ENCODE measurements at places on chromosomes 7 and 10.

- peak; percentile 57 for DNase-seq
These were observed 35.5 kb downstream of the TMEM270 start for GRCh38 chr7:73896454-73896853.

DNA sequence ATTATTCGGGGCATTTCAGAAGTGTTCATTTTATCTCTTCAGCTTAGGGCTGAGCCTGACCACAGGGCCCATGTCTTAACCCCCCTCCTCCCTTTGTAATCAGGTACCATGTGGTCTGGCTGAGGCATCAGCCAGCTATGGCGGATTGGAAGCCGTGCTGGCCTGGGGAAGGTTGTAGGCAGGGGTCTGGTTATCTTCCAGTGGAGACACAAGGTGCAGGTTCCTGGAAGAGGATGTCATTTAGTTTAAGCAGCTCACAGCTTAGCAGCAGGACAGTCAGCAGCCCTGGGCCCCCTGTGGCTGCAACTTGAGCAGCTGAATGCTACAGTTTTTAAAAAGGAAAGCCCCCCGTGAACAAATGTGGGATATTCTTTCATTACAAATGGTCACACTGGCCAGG lies 22.1 kb downstream of the BAG3 start:
- DNase-seq = no peak

- no peak for DNase-seq
These were observed 28.5 kb upstream of the CFAP46 start for GRCh38 chr10:132970641-132971438.

- peak; percentile 64 for DNase-seq
These were observed 2.2 kb downstream of the FASTK start for GRCh38 chr7:151078233-151079040.

DNA sequence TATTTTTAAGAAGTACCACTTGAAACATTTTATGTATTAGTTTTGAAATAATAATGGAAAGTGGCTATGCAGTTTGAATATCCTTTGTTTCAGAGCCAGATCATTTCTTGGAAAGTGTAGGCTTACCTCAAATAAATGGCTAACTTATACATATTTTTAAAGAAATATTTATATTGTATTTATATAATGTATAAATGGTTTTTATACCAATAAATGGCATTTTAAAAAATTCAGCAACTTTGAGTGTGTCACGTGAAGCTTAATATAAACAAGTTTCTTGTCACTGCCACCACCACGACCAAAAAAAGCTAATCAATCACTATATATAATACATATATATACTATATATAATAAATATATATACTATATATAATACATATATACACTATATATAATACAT lies 4.8 kb downstream of the IL6 start:
- DNase-seq = no peak

DNA sequence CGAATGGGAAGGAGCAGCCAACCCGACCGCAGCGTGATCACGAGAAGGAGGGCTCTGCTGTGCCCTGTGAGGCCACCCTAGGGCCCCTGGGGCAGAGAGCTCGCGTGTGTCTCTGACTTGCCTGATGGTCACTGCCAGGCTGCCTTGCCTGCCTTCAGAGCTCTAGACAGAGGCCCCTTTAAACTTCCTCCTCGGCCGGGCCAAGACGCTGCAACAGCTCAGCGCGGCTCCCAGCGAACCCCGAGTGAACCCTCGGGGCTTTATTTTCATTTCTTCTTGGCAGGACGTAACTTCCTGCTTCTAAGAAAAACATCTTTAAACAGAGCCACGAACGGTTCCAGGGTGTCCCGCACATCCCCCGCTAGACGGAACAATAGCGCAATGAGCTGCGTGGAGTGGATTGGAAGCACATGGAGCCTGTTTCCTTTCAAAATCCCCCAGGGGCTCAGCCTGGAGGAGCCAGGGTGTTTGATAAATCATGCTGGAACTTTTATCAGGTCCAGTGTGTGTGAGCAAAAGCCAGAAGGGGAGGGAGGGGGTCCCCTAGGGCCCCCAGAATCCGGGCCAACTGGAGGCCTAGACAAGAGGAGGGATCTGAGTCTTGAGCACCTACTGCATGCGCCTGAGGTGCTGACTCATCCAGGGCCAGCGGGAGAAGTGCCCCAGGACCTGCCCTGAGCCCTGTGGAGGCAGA lies 134.1 kb upstream of the GDF10 start:
- DNase-seq = peak; percentile 87

- DNase-seq = peak; percentile 61
These were observed 144.5 kb downstream of the PPP1R3A start for GRCh38 chr7:113774182-113774807.

DNA sequence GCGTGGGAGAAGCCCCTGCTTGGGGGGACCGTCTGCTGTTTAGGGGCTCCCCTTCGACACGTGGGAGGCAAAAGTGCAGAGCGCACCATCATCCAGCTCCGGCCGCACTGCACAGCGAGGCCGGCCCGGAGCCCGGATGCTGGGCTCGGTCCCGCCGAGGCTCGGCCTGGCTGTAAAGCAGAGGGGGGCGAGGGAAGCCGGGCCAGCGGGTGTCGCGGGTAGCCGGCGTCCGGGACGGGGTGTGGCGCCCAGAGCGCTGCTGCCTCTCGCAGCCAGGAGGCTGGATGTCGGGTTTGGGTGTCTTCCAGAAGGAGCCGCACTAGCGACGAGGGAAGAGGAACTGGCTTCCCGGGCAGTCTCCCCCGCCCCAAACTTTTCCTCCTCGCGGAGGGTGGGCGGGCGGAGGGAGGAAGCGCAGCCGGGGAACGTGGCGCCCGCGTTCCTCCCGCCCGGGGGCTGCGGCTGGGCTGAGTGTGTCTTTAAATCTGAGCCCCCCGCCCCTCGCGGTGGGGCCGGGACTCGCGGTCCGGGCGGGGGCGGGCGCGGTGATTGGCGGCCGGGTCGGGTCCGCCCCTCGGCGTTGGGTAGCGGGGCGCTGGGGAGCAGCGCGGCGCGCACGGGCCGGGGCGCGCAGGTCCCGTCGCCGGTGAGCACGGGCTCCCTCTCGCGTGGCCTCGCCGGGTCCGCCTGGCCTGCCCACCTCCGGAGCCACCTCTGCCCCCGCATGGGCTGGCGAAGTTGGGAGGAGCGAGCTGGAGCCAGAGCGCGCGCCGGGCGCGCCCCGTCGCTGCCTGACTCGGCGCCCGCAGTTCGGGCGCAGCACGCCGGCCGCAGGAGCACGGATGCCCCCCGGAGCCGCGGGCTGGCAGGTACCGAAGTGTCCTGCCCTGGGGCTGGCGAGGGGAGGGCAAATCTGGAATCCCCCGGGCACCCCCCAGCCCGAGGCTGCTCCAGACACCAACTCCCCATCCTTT lies at the start of gene PALD1:
TSS of gene PALD1 (plus strand) at position 577 of the 974 bp plus-strand sequence. CDS start 47,185 bp downstream, outside the sequence.
- DNase-seq = peak; percentile 62

DNA sequence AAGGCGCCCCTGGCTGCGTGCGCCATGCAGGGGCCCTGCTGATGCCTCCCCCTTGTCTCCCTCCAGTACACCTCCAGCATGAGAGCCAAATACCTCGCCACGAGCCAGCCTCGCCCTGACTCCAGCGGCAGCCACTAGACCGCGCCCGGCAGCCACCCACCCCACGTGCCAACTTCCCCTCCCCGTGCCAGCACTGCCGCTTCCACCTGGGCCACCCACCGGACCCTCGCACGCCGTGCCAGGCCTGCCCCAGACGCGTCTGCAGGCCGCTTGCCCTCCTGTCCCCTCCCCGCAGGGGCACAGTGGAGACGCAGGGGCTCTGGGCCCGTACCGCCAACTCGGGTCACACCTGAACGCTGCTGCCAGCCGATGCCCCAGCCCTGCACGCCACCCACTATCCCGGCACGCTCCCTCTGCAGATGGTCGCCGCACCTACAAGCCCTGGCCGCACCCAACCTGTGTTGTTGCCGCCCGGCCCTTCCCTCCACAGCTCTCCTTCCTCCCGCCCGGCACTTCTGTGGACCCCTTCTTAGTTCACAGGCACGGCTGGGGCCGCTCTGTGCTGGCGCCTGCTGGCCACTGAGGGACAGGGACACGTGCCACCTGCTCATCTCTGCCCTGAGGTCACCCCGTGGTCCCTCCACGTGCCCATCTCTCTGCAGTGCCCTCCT lies 26.3 kb upstream of the AMZ1 start:
- DNase-seq = no peak

DNA sequence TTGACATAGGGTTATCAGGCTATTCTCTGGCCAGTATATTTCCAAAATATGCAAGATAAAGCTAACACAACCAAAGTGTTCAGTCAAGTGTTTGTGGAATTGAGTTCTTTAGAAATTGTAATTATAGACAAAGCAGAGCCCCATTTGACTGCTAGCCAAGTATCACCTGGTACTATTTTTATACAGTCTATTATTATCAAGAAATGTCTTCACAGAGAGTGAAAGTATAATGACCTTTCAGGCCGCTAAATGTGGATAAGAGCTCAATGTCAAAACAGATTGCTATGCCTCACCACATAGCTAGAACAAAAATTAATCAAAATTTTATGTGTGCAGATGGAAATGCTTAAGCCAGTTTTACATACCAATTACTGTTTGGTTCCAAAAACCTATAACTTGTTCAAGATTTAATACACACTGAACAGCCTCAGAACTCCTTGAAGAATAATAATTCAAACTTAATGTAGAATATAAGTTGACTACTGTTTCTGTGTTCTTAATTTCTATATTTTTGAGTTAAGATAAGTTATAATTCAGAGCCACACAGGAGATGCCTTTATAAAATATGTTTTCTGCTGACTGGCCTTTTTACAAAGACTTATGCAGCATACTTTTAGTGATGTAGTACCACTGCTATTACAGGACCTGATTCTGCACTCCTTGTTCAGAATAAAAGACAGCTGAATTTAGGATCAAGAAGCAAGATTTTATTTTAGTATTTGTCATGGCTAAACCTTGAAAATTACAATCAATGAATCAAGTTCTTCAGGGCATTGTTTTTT lies 31.0 kb downstream of the PRPS1L1 start:
- DNase-seq = no peak

- DNase-seq = no peak
These were observed 85.4 kb downstream of the FOXL3 start for GRCh38 chr7:375321-375831.

- DNase-seq = peak; percentile 75
These were observed 30.4 kb downstream of the XPNPEP1 start for GRCh38 chr10:109892931-109893330.

- DNase-seq = no peak
These were observed 67.0 kb downstream of the WDR37 start for GRCh38 chr10:1123198-1123597.

GRCh38 chr7:54559401-54559800 lies 17.2 kb downstream of the VSTM2A start:
- no peak for DNase-seq

GRCh38 chr10:96131621-96132020 lies 1.5 kb downstream of the ZNF518A start:
- no peak for DNase-seq

DNA sequence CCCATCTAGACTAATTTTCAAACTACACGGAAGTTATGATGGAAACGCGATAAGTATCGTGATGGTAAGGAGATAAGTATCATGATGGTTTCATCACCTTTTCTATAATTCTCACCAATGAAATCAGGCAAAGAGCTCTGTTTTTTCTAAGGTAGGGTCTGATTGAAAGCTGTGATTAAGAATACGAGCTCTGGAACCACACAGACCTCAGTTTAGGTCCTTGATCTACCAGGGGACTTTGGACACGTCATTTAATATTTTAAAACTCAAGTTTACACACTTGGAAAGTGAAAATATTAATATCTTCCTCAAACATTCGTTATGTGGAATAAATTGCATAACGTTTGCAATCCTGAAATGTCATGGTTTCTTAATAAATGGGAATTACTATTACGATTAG lies 538.2 kb upstream of the CELF2 start:
- DNase-seq = no peak

GRCh38 chr7:32507414-32507813 lies 12.1 kb downstream of the AVL9 start:
- peak; percentile 58 for DNase-seq

- DNase-seq = no peak
These were observed 50.3 kb downstream of the HTR5A start for GRCh38 chr7:155120460-155120859.
